ENCODE measurements at places on chromosomes 2 and 18.

- DNase-seq: no peak
These were observed 50.9 kb downstream of the CENPO start for GRCh38 chr2:24844023-24844685.

DNA sequence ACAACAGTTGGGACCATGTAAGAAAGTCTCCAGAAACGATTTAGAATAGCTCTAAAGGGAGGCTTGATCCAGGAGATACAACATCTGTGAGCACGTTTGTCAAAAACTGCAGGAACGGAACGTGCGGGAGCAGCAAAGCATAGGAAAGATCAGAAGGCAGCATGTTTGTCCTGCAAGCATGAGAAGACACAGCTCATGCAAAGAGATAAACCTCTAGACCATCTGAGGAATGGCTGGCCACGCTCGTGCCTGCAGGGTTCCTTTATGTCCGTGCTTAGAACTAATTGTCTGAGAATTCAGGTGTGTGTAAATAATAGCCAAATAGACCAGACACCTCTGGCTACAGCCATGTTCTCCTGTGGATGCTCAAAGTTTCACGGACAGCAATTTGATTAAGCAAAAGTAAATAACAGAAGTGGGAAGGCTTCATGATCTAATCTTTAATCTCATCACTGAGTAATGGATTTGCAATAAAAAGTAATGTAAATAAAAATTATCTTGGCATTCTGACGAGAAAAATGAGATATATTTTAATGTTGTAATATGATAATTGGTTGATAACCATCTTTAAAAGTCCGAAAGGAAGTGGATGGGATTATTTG lies 534.8 kb upstream of the CDH7 start:
- no peak for DNase-seq

- no peak for DNase-seq
These were observed 54.0 kb downstream of the GATA6 start for GRCh38 chr18:22223254-22223964.

DNA sequence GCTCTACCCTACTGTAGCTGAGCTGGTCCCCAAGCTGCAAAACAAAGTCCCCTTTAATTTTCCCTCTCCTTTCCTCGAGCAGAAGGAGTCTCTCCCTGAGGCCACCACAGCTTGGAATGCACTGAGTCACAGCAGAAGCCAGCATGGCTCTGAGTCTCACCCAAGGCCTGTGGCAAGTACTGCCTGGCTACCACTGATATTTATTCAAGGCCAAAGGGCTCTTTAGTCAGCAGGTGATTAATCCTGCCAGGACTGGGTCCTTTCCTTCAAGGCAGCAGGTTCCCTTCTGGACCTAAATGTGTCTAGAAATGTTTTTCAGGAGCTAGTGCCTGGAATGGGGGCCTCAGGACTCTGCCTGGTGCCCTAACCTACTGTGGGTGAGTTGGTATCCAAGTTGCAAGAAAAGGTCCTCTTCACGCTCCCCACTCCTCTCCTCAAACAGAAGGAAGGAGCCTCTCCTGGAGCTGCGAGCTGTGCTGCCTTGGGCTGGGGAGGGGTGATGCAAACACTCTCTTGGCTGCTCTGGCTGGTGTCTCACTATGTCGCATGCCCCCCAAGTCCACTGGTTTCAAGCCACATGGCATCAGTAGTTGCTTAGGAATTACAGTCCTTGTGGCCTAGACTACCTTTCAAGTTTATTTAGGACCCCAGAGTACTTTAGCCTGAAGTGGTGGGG lies 53.4 kb downstream of the CD28 start:
- DNase-seq: no peak

GRCh38 chr18:58536202-58536516 lies 92.7 kb downstream of the ALPK2 start:
- DNase-seq: no peak

DNA sequence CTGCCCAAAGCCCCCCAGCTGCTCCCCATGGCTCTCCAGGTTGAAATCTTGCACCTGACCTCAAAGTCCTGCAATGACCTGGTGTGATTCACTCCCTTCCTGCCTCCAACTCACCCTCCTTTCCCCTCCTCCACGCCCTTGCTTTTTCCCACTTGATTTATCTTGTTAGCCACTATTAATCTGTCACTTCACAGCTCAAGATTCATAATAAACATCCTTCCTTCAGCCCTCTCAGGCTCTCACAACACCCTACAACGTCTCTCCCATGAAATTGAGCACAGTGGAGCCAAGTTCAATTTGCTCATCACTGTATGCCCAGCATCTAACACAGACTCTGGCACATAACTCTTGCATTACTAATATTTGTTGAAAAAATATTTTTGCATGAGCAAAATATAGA lies 85.6 kb upstream of the SLC35G4 start:
- no peak for DNase-seq

Data from stimulated activated CD4-positive, alpha-beta T cell treated with anti-CD3 and anti-CD28 coated beads, Interleukin-1b, Interleukin-23, amount 100 ng/mL, for 4 hours (primary cell).